ENCODE measurements at places on chromosomes 4 and X.

DNA sequence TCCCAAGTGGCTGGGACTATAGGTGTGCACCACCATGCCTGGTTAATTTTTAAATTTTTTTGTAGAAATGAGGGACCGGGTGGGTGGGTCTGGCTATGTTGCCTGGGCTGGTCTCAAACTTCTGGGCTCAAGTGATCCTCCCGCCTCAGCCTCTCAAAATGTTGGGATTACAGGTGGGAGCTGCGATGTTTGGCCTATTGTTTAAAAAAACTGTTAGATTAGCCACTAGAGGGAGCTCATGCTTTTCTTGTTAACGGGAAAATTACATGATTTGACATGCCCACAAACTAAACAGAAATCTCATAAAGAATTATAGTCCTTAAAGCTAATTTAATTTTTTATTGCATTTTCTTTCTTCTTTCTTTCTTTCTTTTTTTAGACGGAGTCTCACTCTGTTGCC, 5.0 kb upstream of the SDAD1 start:
- H3K27ac ChIP-seq = no peak overlapping the region

- H3K4me3 ChIP-seq = no peak overlapping the region
- no peak for DNase-seq
- H3K27me3 ChIP-seq = no peaks in the 10 kb centered on the region
- H3K4me1 ChIP-seq = no peaks in the 10 kb centered on the region
Observed at GRCh38 chr4:13118633-13119032, 365.5 kb downstream of the RAB28 start.

- no peak for DNase-seq
- no peak overlapping the region for H3K27ac ChIP-seq
- no peaks in the 10 kb centered on the region for H3K36me3 ChIP-seq
- H3K4me1 ChIP-seq = no peaks in the 10 kb centered on the region
- H3K27me3 ChIP-seq = no peaks in the 10 kb centered on the region
- H3K4me3 ChIP-seq = no peak overlapping the region
Observed at GRCh38 chr4:125789023-125789422, 474.3 kb downstream of the FAT4 start.

GRCh38 chr4:2932951-2933565, 30.1 kb downstream of the NOP14 start:
- H3K27ac ChIP-seq = no peak overlapping the region
- H3K4me3 ChIP-seq = peak overlapping the region; percentile 39
- no peaks in the 10 kb centered on the region for H3K27me3 ChIP-seq
- H3K4me1 ChIP-seq = peaks cover 24% of the 10 kb centered on the region
- peaks cover 23% of the 10 kb centered on the region for H3K36me3 ChIP-seq

DNA sequence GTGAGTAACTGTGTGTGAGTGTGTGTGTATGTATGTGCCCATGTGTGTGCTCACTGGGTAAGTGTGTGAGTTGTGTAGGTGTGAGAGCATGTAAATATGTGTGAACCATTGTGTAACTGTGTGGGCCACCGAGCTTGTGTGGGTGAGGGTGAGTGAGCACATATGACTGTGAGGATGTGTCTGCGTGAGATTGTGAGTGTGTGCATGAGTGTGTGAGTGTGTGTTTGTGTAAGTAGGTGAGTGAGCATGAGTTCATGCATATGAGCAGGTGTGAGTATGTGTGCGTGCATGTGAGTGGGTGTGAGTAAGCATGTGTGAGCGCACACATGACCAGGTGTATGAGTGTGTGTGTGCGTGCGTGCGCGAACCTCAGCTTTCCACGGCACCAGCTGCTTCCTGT, 1.4 kb upstream of the ATP2B3 start:
- H3K36me3 ChIP-seq = no peaks in the 10 kb centered on the region
- H3K4me3 ChIP-seq = no peak overlapping the region
- no peak overlapping the region for H3K27ac ChIP-seq
- no peak for DNase-seq
- H3K27me3 ChIP-seq = peaks cover 1% of the 10 kb centered on the region
- no peaks in the 10 kb centered on the region for H3K4me1 ChIP-seq

GRCh38 chrX:13666836-13667235, 13.9 kb downstream of the TCEANC start:
- peaks cover 4% of the 10 kb centered on the region for H3K4me1 ChIP-seq
- H3K27ac ChIP-seq = no peak overlapping the region
- no peaks in the 10 kb centered on the region for H3K36me3 ChIP-seq

GRCh38 chr4:3668825-3669552, 97.2 kb upstream of the ADRA2C start:
- peaks cover 3% of the 10 kb centered on the region for H3K27me3 ChIP-seq
- H3K4me3 ChIP-seq = no peak overlapping the region
- no peak overlapping the region for H3K27ac ChIP-seq
- H3K4me1 ChIP-seq = peaks cover 15% of the 10 kb centered on the region
- no peaks in the 10 kb centered on the region for H3K36me3 ChIP-seq

DNA sequence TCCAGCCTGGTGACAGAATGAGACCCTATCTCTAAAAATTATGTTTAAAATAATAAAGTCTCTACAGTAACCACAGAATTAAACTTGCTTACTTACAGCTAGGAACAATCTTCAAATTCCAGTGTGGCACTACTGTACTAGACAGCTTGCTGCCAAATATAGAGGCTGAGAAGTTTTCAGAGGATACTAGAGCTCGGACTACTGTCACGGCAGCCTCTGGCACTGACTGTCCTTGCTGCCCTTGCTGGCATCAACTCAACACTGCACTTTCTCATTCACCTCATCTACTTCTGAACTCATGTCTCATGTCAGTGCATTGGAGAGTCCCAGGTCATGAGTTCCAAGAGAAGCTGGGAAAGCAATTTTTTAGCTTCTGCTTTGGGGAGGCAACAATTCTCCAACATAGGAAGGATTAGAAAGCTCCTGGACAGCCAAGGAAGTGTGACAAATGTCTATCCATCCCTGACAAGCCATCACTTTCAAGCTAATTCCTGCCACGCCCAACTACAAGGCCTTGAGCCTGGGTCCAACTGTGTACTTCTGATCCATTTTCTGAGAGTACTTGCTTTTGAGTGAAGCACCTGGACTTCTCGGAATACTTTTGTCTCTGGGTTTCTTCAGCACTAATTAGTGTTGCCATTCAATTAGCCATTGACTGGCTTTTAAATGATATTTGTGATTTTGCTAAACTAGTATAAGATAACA, 98.6 kb upstream of the NR3C2 start:
- no peak overlapping the region for H3K27ac ChIP-seq
- H3K27me3 ChIP-seq = no peaks in the 10 kb centered on the region
- H3K4me1 ChIP-seq = no peaks in the 10 kb centered on the region
- DNase-seq = no peak
- no peaks in the 10 kb centered on the region for H3K36me3 ChIP-seq
- no peak overlapping the region for H3K4me3 ChIP-seq

DNA sequence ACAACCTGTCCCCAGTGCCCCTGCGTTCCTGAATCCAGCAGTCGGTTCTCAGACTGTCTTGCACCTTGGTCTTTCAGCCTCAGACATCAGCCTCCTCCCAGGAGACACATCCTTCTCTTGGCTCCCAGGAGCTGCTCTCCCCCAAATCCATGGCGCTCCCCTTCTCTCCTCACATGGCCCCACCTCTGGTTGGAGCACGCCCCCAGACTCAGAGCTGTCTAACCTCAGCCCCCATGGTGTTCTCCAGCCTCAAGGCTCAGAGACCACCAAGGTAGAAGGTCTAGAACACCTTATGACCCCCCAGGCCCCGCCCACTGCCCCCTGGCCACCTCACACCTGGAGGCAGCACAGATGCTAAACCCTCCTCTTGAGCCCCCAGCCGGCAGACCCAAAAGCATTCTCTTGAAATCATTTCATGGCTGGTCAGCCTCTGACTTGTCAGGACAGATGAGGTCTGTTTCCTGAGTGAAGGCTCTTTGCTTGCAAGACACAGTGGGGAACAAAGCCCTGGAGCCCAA, 47.9 kb downstream of the ADRA2C start:
- no peak for DNase-seq
- no peaks in the 10 kb centered on the region for H3K4me1 ChIP-seq
- H3K36me3 ChIP-seq = no peaks in the 10 kb centered on the region

GRCh38 chrX:113399506-113400192, 559.0 kb upstream of the AMOT start:
- no peaks in the 10 kb centered on the region for H3K27me3 ChIP-seq
- no peak overlapping the region for H3K4me3 ChIP-seq
- DNase-seq = peak; percentile 70

- H3K27ac ChIP-seq = no peak overlapping the region
- no peaks in the 10 kb centered on the region for H3K27me3 ChIP-seq
- no peaks in the 10 kb centered on the region for H3K36me3 ChIP-seq
- H3K4me1 ChIP-seq = no peaks in the 10 kb centered on the region
- no peak for DNase-seq
Observed at GRCh38 chr4:16438986-16439385, 212.7 kb upstream of the TAPT1 start.

DNA sequence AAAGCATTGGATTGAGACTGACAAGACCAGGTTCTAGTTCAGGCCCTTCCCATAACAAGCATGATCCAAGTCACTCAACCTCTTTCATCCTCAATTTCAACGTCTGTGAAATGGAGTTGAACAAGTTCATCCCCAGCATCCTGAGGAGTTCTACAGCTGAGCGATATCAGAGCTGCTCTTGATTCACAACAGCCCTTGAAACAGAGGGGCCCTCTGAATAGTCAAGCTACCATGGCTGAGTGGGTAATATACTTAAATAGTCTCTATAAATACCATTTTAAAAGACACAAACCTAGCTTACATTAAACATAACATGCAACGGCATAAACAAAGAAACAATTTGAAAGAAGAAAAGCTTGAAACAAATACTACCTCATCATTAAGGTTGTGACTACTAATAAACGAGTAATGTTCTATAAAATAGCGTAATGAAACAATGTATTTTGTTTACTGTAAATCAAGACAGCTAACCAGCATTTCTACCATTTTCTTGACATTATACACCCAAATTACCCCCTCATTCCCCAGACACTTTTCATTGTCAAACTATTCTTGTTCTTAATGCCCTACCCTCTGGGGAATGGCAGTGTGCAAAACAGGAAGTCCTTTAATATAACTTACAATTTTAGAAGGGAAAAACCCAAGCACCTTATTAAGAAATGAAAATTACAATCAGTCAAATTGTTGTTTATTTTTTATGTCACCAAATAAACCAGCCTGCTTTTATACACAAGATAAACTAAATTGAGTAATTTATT, 202.3 kb downstream of the PARM1 start:
- H3K27me3 ChIP-seq = no peaks in the 10 kb centered on the region
- H3K4me1 ChIP-seq = no peaks in the 10 kb centered on the region
- no peak overlapping the region for H3K27ac ChIP-seq
- DNase-seq = no peak

GRCh38 chrX:119067023-119067739, 5.6 kb upstream of the CT47C1 start:
- H3K4me3 ChIP-seq = no peak overlapping the region
- no peak overlapping the region for H3K27ac ChIP-seq
- no peaks in the 10 kb centered on the region for H3K36me3 ChIP-seq
- no peaks in the 10 kb centered on the region for H3K27me3 ChIP-seq
- no peaks in the 10 kb centered on the region for H3K4me1 ChIP-seq
